NCI-H1092 (cell line): ENCODE measurements at places on chromosomes 6 and 20.

- DNase-seq: peak; percentile 12
These were observed 577 bp upstream of the SCAND1 start for GRCh38 chr20:35954907-35955251.

GRCh38 chr6:157632821-157633220 is 190.2 kb upstream of the SNX9 start:
- DNase-seq: no peak

DNA sequence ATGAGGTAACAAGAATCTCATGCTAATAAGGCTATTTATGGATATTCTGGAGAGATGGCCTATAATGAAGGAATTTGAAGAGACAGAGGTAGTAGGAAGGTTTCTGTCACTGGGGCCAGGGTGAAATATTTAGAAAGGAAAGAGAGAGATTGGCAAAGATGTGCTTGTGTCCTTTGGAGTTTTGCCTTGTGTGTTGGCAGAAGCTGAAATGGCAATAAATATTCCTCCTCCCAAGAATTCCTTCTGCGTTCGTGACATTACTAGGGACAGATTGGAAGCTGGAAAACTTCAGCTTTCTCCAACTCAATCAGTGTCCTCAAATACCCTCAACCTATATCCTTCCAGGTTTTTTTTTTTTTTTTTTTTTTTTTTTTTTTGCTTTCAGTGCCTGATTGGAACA is 6.3 kb downstream of the SAMD5 start:
- no peak for DNase-seq

DNA sequence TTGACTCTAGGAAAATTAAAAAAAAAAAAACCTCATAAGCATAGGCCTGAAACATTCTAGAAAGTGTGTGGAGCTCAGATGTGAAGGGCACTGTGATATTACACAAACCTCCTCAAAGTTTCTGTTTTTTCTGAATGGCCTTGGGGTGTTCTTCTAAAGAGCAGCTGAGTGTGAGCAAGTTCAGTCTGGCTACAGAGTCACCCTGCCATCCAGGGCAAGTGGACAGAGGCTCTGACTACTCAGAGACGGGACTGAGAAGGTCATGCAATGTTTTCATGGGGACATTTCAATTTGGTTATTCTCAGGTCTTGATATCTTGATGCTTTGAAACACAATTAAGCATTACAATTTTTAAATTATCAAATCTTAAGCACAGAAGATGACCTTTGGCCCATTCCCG is 36.6 kb upstream of the SSTR4 start:
- no peak for DNase-seq

DNA sequence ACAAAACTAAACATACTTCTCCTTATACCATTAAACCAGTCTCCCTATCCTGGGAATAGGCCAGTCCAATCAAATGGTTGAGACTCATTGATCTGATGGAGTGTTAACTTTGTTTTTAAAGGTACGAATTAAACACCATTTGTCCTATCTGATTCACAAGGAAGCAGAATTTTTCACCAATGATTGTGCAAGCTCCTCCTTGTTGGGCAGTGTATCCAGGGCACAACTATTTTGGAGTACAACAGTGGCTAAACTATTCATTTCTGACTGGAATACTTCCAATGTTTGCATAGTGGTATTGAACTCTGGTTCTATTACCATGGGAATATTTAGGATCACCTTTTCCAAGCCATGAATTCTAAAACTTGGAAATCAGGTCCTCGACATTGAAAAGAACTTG is 5.4 kb upstream of the PPP1R3G start:
- DNase-seq: no peak

GRCh38 chr6:133241086-133241900 is at the start of gene EYA4:
TSS of gene EYA4 (plus strand) at chr6:133241357. CDS start at chr6:133274781, 33,424 bp downstream.
- peak; percentile 39 for DNase-seq

GRCh38 chr20:43003318-43003944 is 186.3 kb downstream of the PTPRT start:
- no peak for DNase-seq

DNA sequence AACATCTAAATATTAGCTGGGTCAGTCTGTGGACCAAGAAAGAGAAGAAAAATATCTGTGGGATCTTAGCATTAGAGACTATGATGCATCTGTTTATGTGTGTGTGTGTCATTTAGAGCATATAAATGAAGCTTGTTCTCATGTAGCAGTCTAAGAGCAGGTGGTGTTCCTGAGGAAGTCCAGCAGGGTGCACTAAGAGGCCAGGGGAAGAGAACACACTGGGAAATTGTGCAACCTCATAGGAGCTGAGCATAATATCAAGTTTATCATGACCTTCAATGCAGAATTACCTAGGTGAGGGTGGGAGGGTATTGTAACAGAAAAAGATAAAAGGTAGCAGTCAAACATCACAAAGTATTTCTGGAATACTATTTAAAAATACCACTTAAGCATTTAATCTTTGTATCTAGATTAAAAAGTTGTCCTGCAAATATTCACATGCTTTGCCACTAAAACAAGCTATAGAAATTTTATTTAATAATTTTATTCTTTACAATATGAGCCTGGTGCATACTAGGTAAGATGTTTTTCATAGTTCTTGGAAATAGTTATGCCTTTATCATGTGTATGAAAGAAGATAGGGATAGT is 80.5 kb downstream of the SMPDL3A start:
- no peak for DNase-seq

DNA sequence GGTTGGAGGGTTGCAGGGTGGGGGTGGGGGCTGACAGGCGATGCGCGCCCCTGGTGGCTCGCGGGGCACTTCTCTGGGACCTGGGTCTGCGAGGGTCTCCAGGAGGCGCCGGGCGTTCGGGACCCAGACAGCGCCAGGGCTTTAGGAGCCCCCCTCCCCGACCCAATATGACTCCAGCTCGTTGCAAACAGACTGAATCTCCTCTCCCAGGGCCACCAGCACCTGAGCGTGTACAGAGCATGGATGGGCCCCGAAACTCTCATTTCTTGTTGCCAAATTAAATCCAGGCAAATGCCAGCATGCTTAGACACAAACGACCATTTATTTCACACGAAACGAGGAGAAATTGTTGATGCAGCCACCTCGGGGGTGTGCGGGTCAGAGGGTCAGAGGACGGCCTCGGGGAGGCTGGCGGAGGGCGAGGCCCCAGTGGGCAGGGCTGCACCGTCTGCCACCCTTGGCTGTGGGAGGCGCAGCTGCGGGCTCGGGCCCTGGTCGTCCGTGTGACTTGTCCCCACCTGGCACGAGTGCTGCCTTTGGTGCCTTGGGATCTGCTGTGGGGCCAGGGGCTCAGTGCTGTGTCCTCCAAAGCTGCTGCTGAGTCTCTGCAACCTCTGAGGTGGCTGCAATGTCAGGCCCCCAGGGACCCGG is 20.9 kb upstream of the GATA5 start:
- peak; percentile 23 for DNase-seq

GRCh38 chr20:41453010-41453950 is 86.7 kb upstream of the EMILIN3 start:
- no peak for DNase-seq

GRCh38 chr6:144675231-144675861 is 390.2 kb downstream of the UTRN start:
- no peak for DNase-seq

- peak; percentile 35 for DNase-seq
These were observed 72.6 kb upstream of the THBS2 start for GRCh38 chr6:169326067-169326799.

- DNase-seq: no peak
These were observed 180.7 kb upstream of the UST start for GRCh38 chr6:148565930-148566663.

- DNase-seq: no peak
These were observed 39.2 kb downstream of the ZMYND8 start for GRCh38 chr20:47317127-47317895.

GRCh38 chr20:10328897-10329255 is 105.1 kb downstream of the MKKS start:
- DNase-seq: no peak

- DNase-seq: no peak
These were observed 9.5 kb downstream of the TMEM30A start for GRCh38 chr6:75275067-75275466.
